ENCODE measurements at places on chromosomes 2 and 18.

GRCh38 chr2:43758739-43759138 lies 15.1 kb upstream of the DYNC2LI1 start:
- H3K27ac ChIP-seq: no peak overlapping the region
- no peaks in the 10 kb centered on the region for H3K4me1 ChIP-seq
- no peak overlapping the region for H3K4me3 ChIP-seq
- no peaks in the 10 kb centered on the region for H3K27me3 ChIP-seq

GRCh38 chr2:174486563-174487107 lies at the start of gene GPR155:
GPR155 (minus strand) TSS chr2:174487029; CDS start chr2:174481956, 5,073 bp downstream.
- no peaks in the 10 kb centered on the region for H3K27me3 ChIP-seq
- H3K4me1 ChIP-seq: no peaks in the 10 kb centered on the region
- H3K36me3 ChIP-seq: no peaks in the 10 kb centered on the region
- H3K4me3 ChIP-seq: peak within 1 kb of the TSS; percentile 60

GRCh38 chr2:72893594-72894319 lies 6.5 kb downstream of the SPR start:
- no peak for DNase-seq
- no peak overlapping the region for H3K27ac ChIP-seq
- H3K36me3 ChIP-seq: no peaks in the 10 kb centered on the region
- no peaks in the 10 kb centered on the region for H3K4me1 ChIP-seq

DNA sequence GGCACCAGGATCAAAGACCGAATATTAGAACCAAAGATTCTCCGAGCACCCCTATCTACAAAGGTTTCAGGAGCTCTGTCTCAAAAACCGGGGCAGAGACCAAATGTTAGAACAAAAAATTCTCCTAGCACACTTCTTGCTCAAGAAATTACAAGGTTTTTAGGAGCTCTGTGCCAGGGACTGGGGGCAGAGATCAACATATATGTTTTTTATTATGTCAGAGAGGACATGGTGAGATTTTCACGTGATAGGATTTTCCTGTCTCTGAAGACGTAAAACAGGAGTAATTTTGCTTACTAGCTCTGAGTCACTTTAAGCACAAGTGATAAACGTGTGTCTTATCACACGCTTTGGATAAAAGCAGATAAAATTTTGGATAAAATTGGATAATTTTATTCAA lies 34.8 kb upstream of the ODC1 start:
- H3K27me3 ChIP-seq: no peaks in the 10 kb centered on the region
- H3K36me3 ChIP-seq: no peaks in the 10 kb centered on the region
- no peak for DNase-seq
- peaks cover 2% of the 10 kb centered on the region for H3K4me1 ChIP-seq

GRCh38 chr2:134626781-134627180 lies 92.0 kb downstream of the TMEM163 start:
- no peaks in the 10 kb centered on the region for H3K27me3 ChIP-seq
- H3K4me3 ChIP-seq: no peak overlapping the region
- H3K36me3 ChIP-seq: no peaks in the 10 kb centered on the region

GRCh38 chr2:12726271-12726670 lies 9.5 kb downstream of the TRIB2 start:
- peaks cover 26% of the 10 kb centered on the region for H3K36me3 ChIP-seq
- no peaks in the 10 kb centered on the region for H3K27me3 ChIP-seq
- no peak overlapping the region for H3K27ac ChIP-seq
- no peak overlapping the region for H3K4me3 ChIP-seq
- H3K4me1 ChIP-seq: no peaks in the 10 kb centered on the region

- peaks cover under 1% of the 10 kb centered on the region for H3K4me1 ChIP-seq
- H3K36me3 ChIP-seq: no peaks in the 10 kb centered on the region
- DNase-seq: no peak
- H3K4me3 ChIP-seq: no peak overlapping the region
- H3K27me3 ChIP-seq: no peaks in the 10 kb centered on the region
Observed at GRCh38 chr18:54612237-54612636, 21.2 kb downstream of the DYNAP start.

- H3K36me3 ChIP-seq: no peaks in the 10 kb centered on the region
- H3K4me1 ChIP-seq: no peaks in the 10 kb centered on the region
- DNase-seq: no peak
- no peak overlapping the region for H3K4me3 ChIP-seq
- H3K27me3 ChIP-seq: no peaks in the 10 kb centered on the region
Observed at GRCh38 chr2:183349091-183349490, 224.8 kb downstream of the NUP35 start.

- H3K27ac ChIP-seq: no peak overlapping the region
- no peak for DNase-seq
- no peaks in the 10 kb centered on the region for H3K27me3 ChIP-seq
- 0 out of 2 replicates have a peak, but pooled peaks cover 3% of the 10 kb centered on the region for H3K4me1 ChIP-seq
Observed at GRCh38 chr2:134677856-134678756, 40.7 kb downstream of the TMEM163 start.

GRCh38 chr2:118738524-118739308 lies 108.7 kb downstream of the EN1 start:
- no peaks in the 10 kb centered on the region for H3K36me3 ChIP-seq
- H3K27me3 ChIP-seq: no peaks in the 10 kb centered on the region
- no peak overlapping the region for H3K27ac ChIP-seq
- H3K4me3 ChIP-seq: no peak overlapping the region
- peaks cover 6% of the 10 kb centered on the region for H3K4me1 ChIP-seq
- no peak for DNase-seq

GRCh38 chr18:45608400-45608799 lies 6.9 kb upstream of the SLC14A2 start:
- no peak overlapping the region for H3K4me3 ChIP-seq
- H3K27ac ChIP-seq: no peak overlapping the region

DNA sequence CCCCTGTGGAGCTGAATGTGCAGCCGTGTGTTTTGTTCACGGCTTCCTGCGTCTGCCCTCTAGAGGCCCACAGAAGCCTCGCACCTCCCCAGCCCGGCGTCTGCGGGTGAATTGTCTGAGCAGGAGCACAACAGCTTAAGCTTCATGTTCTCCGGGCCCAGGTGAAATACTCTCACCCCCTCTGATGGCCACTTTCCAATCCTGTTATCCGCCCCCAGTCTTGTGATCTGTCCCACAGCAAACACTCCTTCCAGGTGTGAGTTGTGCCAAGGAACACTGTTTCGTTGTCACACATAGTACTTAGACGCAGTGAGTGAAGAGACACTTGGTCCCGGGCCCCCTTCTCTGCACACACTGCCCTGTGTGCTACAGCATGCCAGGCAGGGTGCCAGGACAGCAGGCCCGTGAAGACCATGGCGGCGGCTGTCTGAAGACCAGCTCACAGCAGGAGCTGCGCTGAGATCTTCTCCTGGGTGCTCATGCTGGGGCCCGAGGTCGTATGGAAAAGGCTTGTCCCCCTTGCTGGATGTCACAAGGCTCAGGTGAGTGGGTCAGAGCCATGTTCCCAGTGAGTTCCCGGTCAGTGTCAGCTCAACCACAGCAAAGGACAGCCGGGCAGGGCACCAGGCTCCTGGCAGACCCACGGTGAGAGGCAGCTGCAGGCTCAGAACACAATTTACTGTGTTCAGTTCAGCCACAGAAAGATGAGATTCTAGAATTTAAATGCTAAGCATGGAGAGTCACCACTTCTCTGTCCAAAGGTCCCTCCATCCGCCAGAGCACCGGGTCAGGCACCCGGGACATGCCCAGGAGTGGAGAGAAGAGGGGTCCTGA lies 6.8 kb upstream of the PXDN start:
- H3K36me3 ChIP-seq: no peaks in the 10 kb centered on the region
- H3K27ac ChIP-seq: no peak overlapping the region
- no peaks in the 10 kb centered on the region for H3K27me3 ChIP-seq
- DNase-seq: no peak
- H3K4me1 ChIP-seq: peaks cover 3% of the 10 kb centered on the region

- H3K27ac ChIP-seq: no peak overlapping the region
- peaks cover 2% of the 10 kb centered on the region for H3K4me1 ChIP-seq
- H3K27me3 ChIP-seq: no peaks in the 10 kb centered on the region
- DNase-seq: no peak
- no peak overlapping the region for H3K4me3 ChIP-seq
- H3K36me3 ChIP-seq: no peaks in the 10 kb centered on the region
Observed at GRCh38 chr2:218293715-218294429, 1.6 kb upstream of the TMBIM1 start.

GRCh38 chr2:5826979-5827655 lies 134.9 kb downstream of the SOX11 start:
- H3K27ac ChIP-seq: no peak overlapping the region
- no peak overlapping the region for H3K4me3 ChIP-seq
- no peaks in the 10 kb centered on the region for H3K36me3 ChIP-seq

- no peak for DNase-seq
- H3K27me3 ChIP-seq: no peaks in the 10 kb centered on the region
- H3K36me3 ChIP-seq: no peaks in the 10 kb centered on the region
- no peak overlapping the region for H3K27ac ChIP-seq
Observed at GRCh38 chr2:39772812-39773152, 6.3 kb downstream of the THUMPD2 start.

DNA sequence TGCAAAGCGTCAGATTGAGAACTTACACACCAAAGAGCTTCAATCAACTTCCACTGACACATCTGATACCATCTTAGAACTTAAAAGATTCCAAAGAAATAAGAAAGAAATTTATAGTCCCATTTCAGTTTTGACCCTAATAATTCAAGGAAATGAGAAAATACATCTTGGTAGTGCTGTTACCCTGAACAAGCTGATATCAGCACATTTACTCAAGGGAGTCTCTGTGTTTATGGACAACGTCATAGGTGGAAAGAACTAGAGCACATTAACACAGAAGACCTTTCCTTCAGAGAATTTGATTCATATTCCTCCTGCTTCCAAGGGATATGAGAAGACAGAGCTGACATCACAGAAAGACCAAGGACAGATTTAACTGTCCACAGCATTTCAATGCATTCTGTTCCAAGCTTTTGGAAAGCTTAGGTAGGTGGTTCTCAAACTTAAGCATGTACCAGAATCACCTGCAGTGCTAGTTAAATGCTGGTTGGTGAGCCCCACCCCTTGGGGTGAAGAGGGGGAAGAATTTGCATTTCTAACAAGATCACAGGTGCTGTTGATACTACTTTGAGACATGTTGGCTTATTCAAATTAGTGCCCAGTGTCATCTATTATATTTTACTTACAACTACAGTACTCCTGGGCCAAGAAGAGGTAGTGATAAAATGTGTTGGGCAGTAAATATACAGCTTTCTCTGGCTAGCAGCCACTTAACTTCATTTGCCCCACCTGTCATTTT lies 59.8 kb downstream of the LDAH start:
- H3K27ac ChIP-seq: no peak overlapping the region
- no peak for DNase-seq
- no peak overlapping the region for H3K4me3 ChIP-seq
- H3K36me3 ChIP-seq: no peaks in the 10 kb centered on the region
- H3K27me3 ChIP-seq: no peaks in the 10 kb centered on the region
- no peaks in the 10 kb centered on the region for H3K4me1 ChIP-seq

GRCh38 chr18:43125471-43125870 lies 10.0 kb upstream of the RIT2 start:
- H3K27me3 ChIP-seq: no peaks in the 10 kb centered on the region
- H3K4me3 ChIP-seq: no peak overlapping the region
- no peak for DNase-seq

- no peaks in the 10 kb centered on the region for H3K27me3 ChIP-seq
- H3K4me3 ChIP-seq: no peak overlapping the region
- H3K36me3 ChIP-seq: no peaks in the 10 kb centered on the region
- no peak for DNase-seq
Observed at GRCh38 chr18:11987527-11987926, 6.2 kb downstream of the IMPA2 start.

DNA sequence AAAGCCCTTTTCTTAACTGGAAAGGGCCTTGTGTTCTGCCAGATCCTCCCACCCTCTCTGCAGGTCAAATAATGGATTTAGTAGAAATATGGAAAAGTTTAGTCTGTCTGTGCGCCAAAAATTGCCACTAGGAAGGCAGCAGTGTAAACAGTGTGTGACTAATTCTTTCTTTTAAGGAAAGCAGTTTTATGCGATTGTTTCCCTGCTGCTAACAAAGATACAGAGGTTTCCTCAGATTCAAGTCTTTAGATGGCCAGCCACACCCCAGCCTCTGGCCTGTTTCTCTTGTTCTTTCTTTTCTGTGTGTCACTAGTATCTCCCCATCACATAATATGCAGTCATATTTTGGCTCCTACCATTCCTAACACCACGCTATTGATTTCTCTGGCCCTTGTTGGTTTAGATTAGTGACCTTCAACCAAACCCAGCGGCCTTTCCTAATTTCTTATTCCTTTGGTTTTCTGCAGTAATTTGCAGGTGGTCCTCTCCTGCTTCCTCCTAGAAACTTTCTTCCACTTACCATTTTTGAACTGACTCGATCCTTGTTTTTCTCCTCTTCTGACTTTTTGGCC lies 157.4 kb downstream of the LTBP1 start:
- no peak overlapping the region for H3K27ac ChIP-seq
- H3K36me3 ChIP-seq: no peaks in the 10 kb centered on the region
- no peaks in the 10 kb centered on the region for H3K27me3 ChIP-seq
- DNase-seq: no peak
- H3K4me3 ChIP-seq: no peak overlapping the region
- H3K4me1 ChIP-seq: no peaks in the 10 kb centered on the region

- no peaks in the 10 kb centered on the region for H3K4me1 ChIP-seq
- DNase-seq: no peak
- H3K27me3 ChIP-seq: no peaks in the 10 kb centered on the region
- H3K4me3 ChIP-seq: no peak overlapping the region
Observed at GRCh38 chr2:5064687-5065086, 627.5 kb upstream of the SOX11 start.

DNA sequence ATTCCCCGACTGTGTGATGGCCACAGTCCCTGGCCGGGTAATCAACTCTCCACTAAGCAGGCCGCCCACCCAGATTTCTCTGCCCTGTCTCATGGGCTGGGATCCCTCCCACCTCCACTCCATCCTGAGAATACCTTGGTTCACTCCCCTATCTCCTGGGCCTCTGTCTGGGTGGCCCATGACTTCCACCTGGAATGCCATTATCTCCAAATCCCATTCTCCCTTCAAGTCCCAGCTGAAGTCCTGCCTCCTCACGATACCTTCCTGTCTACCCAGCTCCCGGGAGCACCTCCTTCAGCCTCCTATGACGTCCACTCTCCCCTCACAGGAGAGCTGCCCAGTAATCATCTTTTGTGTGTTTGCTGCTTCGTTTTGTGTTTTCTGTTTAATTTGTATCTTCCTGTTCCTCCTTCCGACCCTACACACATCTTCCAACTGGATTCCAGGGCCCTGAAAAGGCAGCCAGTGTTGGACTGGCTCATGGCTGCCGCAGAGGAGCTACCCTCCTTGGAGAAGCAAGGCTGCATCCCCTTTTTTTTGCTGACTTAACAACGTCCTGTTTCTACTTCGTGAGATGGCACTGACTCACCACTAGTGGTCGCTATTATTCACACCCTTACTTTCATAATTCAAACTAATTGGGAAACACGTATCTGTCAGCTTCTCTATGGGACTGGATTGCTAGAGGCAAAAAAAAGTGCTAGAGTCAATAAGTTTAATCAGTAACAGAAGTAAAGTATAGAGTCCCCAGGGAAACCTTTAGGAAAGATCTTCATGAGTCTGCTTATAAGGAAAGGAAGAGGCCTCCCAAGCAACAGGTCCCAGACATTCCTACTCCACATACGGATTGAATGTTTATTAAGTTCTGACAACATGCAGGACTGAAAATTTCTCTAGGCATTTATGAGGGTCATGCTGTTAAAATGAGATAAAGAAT lies 171.9 kb upstream of the GATA6 start:
- no peaks in the 10 kb centered on the region for H3K36me3 ChIP-seq
- peak; percentile 27 for DNase-seq
- H3K27ac ChIP-seq: no peak overlapping the region
- H3K4me1 ChIP-seq: no peaks in the 10 kb centered on the region
- no peak overlapping the region for H3K4me3 ChIP-seq

Data from iPS DF 6.9 (cell line).